ENCODE measurements at places on chromosomes 11 and 22. TPM values are rescaled to one million over a fixed set of nuclear protein-coding genes. Genes with fewer than 3 reads are reported as not detected.

GRCh38 chr11:108278546-108278945 is 55.7 kb downstream of the ATM start:
- no peak for DNase-seq

DNA sequence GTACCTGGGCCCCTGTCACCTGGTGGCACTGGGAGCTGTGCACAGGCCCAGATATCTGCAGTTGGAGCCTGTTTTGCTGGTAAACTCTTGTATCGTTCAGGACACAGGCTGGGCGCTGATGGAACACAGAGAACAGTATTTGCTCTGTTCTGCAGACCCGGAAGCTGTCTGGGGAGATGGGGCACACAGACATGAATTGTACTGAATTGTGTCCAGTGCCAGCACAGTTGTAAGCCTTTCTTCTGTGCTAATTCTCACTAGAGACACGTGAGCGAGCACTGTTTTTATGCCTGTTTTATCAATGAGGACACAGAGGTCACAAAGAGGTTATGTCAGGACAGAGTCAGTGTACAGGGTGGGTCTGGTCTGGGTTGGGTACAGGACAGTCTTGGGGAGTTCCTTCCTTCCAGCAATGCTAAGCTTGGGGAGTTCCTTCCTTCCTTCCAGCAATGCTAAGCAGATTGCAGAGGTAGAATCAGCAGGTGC is 24.4 kb upstream of the ACR start:
- DNase-seq, result no peak

- no peak for DNase-seq
Measured at GRCh38 chr11:2767801-2768200, 68.0 kb upstream of the KCNQ1OT1 start.

DNA sequence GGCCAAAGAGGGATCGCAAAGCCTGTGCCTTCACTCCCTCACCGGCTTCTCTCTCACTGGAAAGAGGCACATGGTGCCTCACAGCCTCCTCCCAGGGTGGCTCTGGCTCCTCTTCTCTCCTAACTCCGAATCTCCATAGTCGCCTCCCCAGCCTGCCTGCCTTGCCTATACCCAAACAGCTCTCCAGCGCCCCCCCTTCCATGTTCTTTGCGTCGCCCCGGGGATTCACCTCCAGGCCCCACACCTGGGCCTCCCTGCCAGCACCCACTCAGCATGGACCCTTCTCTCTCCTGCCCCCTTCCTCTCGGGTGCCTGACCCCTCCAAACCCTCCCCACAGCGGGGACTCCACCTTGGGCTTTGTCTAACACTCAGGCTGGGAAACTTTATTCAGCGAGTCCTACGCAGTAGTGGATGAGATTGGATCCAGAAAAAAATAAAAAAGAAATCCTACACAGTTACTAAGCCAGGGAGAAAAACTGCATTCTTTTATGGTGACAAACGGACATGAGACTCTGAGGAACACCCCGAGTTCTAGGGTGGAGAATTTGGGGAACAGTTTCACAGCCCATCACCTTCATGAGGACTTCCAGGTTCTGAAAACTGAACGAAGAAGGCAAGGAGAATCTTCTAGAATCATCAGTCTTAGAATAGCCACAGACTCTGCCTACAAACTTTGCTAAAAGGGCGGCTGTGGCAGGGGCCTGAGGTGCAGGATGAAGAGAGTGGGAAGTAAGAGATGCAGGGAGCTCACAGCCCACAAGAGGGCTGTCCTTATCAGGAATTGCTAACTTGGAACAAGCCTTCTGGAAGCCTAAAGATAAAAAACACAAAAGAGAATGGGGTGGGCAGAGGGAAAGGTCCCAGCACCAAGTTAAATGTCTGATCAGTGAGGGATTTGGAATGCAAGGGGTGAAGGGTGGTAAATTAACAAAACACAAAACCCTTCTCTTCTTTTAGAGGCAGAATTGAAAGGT is 5.3 kb downstream of the PPM1F start:
- DNase-seq, result no peak

DNA sequence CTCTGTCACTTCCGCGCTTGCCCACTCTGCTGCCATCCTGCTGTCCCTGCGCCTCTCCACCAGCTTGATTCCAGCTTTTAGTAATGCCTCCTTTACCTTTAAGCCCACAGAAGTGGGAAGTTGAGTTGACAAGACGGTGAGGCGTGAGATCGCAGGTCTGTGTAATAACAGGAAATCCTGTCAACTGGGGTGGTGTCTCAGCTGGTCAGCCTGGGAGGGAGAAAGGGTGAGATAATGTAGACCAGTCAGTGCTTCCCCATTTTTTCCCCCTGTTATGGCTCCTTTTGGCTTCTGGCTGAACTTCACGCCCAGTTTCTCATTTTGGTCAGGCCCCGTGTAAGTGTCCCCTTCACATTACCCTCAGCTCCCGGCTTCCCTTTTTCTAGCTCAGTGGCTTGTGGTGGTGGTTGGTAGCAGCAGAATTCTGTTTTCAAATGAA is 98.9 kb downstream of the TRAF6 start:
- DNase-seq, result no peak

GRCh38 chr11:8567602-8568198 is 26.3 kb downstream of the STK33 start:
- DNase-seq, result no peak

DNA sequence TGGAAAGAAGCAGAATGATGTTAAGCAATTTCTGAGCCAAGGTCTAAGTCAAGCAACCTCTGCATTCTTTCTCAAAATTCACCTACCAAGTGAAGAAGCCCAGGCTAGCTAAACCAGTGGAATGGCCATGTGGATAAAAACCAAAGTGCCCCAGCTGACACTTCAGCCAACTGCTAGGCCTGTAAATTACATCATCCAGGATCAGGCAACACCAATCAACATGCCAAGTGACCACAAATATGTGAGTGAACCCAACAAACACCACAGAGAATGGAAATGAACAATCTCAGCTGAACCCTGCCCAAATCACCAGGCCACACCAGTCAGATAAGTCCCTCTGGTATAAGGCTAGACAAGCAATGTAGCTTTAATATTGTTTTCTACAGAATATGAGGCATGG is 25.1 kb upstream of the FJX1 start:
- DNase-seq, result no peak

GRCh38 chr11:43315966-43316365 is 4.2 kb downstream of the API5 start:
- DNase-seq, result no peak

DNA sequence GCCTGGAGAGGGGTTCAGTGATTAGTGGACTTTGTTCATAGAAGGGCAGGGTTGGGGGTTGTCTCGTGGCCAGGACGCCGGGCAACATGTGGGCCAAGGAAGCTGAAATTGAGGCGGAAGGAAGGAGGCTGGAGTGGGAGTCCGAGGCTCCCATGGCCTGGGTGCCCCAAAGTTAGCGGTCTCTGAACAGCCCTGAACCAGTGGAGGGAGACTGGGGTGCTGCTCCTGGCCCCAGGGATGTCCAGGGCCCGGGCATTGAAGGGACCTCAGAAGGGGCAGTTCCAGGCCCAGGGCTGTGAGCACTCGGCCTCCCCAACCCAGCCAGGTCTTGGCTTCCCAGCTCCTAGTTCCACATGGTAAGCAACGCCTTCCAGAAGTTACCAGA is 59.2 kb upstream of the PRODH start:
- no peak for DNase-seq

- DNase-seq, result no peak
Measured at GRCh38 chr22:29126670-29127395, 54.0 kb downstream of the KREMEN1 start.

DNA sequence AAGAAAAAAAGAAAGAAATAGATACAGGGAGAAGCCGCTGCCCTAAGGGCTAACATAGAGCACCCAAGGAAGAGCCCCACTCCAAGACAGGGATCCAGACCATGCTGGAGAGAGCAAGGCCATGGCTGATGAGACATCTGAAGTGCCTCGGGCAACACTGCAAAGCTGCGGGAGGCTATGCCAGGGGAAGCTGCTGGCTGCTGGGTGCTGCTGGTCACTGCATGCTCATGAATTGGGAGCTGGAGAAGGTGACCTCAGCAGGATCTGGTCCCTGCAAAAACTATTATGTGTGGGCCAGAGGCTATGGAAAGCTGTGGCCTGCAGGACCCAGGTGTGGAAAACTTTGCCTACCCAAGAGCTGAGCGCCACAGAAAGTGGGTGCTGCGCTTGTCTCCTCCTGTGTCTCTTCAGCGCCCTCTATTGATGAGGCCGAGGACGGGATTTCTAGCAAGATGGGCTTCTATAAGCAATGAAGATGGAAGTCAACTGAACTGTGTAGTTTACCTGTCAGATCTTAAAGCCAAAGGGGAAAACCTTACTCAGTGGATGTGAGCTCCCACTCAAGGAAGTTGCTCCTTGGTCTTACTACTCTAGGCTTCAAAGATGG is 17.3 kb upstream of the SLC29A2 start:
- peak; percentile 66 for DNase-seq

DNA sequence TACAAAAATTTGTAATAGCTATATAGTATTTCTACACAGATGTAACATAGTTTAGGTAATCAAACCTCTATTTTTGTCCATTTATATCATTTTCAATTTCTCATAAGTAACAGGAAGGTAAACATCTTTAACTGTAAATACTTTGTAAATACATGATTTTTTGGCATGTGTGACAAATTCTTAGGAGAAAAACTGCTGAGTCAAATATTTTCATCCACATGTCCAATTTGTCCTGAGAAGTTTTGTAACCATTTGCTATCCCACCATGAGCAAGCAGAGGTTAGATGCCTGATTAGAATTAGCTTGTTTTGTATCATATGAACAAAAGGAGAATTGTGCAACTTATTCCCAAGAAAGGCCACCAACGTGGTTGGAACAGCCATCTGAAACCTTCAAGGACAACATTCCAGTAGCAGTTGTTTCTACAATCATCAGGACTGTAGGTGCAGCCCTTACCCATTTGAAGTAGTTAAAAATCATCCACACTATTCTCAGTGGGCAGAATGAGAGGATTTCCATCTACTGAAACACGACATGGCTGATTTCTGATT is 139.6 kb upstream of the MPPED2 start:
- DNase-seq, result no peak

LPXN gene
- 115 TPM for total RNA-seq

RAG2 gene
- not detected for total RNA-seq

RASD2 gene
- total RNA-seq, result not detected

ARSA gene
- total RNA-seq, result 25.0 TPM

CCDC87 gene
- 0.09 TPM for total RNA-seq
